Erythroblast (primary cell): ENCODE measurements at places on chromosomes 7 and 10.

- no peak for DNase-seq
Observed at GRCh38 chr7:129376778-129377700, 57.2 kb upstream of the STRIP2 start.

- DNase-seq, result no peak
Observed at GRCh38 chr7:5779141-5779540, 2.3 kb downstream of the RNF216 start.

GRCh38 chr7:11625669-11626068, 206.3 kb downstream of the THSD7A start:
- DNase-seq, result no peak

- DNase-seq, result no peak
Observed at GRCh38 chr7:136290351-136290750, 313.2 kb upstream of the MTPN start.

GRCh38 chr7:30154111-30154587, 19.4 kb downstream of the MTURN start:
- peak; percentile 58 for DNase-seq

GRCh38 chr7:20140291-20141001, 76.7 kb downstream of the MACC1 start:
- no peak for DNase-seq

DNA sequence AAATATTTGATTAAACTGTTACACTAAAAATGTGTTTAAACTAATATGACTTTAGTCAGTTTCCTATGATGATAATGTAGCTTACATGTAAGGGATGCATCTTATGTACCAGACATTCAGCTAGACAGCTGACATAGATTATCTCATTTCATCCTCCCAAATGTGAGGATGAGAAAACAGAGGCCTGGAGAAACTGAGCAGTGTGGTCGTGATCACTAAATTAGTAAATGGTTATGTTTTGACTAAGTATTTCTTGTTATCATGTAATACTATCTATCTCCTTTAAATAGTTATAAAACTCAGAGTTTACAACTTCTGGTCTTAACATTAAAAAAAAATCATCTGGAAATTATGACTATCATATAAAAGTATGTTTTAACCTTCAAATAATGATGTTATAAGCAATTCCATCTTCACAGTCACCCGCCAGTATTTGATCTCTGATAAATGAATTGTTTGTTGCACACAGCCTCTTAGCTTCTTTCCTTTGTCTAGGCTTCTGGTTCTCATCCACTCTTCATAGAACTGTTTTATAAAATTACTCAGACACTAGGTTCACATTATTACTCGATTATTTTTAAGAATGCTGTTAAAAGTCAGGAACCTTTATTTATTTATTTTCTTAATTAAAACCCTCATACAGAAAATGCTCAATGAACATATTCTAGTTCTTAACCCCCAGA, 33.6 kb upstream of the HDAC9 start:
- DNase-seq, result no peak
